ENCODE measurements at places on chromosomes 2 and 18.

- peak; percentile 41 for DNase-seq
Measured at GRCh38 chr18:7334973-7335568, 104.2 kb downstream of the LRRC30 start.

DNA sequence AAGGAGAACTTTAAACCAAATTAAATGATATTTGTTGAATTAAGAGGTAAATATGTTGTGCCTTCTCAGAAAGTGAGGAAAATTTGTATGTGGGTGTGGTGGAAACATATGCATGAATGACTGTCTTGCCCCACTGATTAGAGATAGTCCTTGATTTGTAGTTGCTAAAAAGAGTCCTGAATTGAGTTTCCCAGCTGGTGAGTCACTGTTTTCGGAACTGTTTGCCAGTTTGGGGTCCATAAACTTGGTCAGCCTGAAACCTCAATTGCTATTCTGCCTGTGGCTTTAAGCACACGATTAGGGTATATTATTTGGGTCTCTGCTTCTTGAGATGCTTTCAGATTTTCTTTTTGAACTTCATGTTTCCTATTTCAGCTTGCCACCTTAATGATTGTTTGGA is 53.3 kb downstream of the PIKFYVE start:
- DNase-seq: no peak

GRCh38 chr18:24763765-24764513 is 303.5 kb downstream of the HRH4 start:
- no peak for DNase-seq

DNA sequence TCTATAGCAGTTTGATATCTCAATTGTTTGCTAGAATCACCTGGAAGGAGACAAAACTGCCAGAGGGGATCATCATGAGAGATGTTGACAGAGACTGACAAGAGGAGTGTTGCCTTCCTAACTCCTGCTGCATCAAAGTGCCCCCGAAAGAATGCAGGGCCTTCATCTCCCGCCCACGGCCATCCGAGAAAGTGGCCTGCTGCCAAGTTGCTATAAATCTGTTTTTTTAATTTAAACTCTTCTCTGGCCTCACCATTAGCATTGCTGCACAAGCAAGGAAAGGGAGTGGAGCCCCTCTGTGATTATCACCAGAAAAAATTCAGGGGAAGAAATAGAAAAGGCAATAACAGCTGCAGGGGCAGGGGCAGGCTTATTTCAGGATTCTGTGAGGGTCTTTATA is 238.1 kb upstream of the EPHA4 start:
- DNase-seq: no peak

GRCh38 chr2:207008105-207008990 is 69.0 kb downstream of the CPO start:
- DNase-seq: no peak

DNA sequence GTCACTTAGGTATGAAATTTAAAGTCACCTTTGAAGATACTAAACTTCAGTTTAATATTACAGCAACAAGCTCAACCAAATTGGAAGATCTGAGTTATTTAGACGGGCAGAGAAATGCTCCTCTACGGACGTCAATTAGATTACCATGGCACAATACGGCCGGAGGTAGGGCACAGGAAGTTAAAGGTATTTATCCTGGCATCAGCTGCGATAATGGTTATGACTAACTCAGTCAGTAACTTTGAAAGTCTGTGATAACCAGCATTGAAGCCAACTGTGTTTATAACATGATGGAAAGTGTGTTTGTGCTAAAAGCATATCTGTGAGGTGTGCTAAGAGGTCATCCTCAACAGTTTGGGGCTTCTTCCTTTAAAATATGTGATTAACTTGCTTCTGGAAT is 117.3 kb downstream of the WDSUB1 start:
- no peak for DNase-seq

DNA sequence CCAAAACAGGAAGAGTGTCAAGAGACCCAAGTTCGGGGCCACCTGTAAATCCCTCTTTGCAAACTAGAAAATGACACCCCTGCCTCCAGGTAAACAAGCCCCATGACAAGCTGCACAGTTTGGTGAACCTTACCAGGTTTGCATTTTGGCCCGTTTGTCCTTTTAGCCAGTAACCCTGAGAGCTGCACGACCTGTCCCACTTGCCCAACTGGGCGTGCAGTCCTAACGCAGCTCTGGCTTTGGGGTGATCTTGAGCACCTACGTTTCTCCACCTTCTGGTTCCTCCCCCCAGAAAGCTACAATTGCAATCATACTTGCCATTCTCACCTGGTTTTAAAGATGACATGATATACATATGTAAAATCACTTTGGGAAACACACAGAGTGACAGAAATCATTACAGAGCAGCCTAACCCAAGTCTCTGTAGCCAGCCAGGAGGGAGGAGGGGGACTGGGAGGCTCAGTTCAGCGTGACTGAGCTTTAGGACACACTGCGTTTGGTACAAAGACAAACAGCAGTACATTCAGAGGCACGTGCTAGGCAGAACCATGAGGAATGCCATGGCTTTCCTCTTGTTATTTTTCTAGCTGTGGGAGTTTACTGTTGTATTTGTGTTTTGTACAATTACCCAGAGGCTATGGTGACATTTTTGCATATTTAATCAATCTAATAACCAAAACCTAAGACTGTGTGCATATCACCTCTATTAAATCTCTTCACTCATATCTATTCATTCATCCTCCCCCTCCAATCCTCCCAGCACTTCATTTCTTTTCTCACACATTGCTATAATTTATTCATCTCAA is 304.0 kb downstream of the IRS1 start:
- DNase-seq: no peak

DNA sequence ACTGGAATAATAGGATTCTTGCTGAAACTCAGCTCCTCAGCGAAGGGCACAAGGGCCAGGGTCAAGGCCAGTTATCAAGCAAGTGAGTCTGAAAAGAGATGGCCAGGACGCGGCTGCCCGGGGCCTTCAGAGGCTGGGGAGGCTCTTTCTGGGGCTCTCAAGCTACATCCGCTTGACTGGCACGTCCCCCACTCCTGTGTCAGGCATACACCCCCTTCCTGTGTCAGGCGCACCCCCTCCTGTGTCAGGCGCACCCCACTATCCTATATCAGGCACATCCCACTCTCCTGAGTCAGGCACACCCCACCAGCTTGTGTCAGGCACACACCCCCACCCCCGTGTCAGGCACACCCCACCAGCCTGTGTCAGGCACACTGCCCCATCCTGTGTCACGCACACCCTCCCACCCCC is 91.8 kb downstream of the TPO start:
- DNase-seq: no peak

DNA sequence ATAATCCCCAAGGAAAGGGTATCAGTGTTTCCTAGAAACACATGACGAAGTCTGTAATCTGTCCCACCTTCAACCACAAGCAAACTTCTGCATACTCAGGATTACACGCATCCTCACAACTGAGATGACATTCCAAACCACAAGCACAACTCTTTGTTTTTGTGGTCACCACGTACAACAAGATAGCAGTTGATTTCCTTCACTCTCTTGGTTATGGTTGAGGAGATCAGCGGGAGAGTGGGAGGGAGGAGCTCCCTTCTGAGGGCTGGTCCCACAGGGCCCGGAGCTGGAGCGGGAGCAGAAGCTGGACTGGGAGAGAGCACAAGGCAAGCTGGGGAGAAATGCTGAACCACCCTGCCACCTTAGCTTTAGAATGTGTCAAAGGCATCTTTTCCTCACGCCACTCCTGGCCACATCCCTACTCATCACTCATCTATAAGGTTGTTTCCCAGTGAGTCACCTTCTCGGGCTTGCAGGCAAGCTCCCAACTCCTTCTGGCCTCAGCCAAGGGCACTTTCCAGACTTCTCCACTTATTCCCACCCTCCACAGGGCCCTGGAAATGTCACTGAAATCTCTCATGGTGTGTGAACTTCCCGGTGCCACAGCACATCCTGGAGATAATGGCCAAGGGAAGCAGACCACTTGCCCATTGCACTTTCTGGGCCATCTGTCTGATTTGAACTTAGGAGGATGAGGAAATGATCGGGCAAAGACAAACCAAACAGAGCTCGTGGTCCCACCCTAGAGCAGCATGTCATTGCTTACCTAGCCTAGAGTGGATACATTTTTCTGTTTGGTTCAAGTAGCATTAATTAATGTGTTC is 98.9 kb upstream of the LGALSL start:
- peak; percentile 54 for DNase-seq

DNA sequence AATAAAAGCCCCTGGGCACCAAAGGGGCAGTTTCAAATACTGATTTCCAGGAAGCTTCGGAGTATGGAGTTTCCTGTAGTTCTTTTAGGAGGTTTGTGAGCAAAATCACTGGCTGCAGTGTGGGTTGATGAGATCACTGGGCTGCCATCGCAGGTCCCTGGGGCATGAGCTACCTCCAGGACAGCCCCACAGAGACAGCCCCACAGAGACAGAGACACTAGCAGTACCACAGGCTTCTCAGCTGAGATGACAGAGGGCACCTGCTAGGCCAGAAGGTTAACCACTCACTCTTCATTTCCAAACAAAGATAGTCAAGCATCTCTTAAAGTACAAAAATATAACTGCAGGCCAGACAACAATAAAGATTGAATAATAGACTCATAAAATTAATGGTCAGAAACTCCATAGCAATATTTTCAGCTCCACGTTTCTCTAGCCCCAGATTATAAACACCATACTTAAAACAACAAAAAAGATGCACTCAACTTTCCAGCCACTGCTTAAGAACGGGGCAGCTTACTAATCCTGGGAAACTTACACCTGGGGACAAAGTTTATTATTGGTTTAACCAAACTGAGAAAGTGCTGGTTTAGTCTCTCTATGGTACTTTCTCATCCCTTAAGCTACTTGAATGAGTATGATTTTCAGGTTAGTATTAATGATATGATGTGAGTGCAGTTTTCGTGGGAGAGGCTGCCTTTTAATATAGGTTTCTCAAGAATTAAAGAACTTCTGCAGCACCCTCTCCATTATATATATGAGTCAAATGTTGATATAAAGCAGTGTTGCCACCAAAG is 11.6 kb downstream of the AFF3 start:
- no peak for DNase-seq

GRCh38 chr2:230660294-230661060 is 52.2 kb upstream of the CAB39 start:
- no peak for DNase-seq

- DNase-seq: no peak
Measured at GRCh38 chr18:61086657-61087056, 246.6 kb upstream of the CDH20 start.

GRCh38 chr2:8527031-8527430 is 154.8 kb upstream of the ID2 start:
- DNase-seq: no peak

Measured in PC-9 (cell line).